ENCODE measurements at places on chromosomes 16 and 17. TPM values are rescaled to one million over a fixed set of nuclear protein-coding genes. Genes with fewer than 3 reads are reported as not detected.

Gene TTLL6
- total RNA-seq = not detected

Gene FOXN1
- total RNA-seq = not detected

Gene CLEC18A
- 3.6 TPM for total RNA-seq

Gene USH1G
- total RNA-seq = not detected

Gene MFAP4
- total RNA-seq = not detected

DNA sequence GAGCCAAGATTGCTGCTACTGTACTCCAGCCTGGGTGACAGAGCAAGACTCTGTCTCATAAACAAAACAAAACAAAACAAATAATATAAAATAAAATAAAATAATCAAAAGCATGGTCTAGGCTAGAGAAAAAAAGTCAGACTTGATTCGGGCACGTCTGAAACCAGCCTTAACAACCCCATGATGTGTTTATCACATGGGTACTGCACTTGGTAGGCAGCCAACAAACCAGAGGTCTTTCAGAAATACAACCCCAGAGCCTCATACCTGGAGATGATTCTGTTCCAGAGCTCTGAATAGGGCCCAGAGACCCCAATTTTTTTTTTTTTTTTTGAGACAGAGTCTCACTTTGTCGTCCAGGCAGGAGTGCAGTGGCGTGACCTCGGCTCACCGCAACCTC is 9.6 kb upstream of the HAPSTR1 start:
- no peak for DNase-seq

DNA sequence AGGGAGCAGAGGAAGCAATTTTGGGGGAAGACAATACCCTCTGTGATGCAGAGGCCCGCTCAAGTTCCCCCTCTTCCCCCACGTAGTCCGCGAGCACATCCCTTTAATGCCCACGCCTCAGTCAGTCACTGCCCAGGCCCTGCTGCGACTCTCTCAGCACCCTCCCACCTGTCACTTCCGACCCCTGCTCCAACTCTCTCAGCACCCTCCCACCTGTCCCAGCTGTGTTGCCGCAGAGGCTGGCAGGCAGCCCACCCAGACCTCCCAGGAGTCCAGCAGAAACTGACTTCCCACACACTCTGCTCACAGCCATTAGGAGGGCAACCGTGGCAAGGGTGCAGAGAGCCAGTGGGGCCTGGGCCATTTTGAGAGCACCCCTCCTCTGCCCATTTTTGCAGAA is 92.7 kb downstream of the WSCD1 start:
- no peak for DNase-seq

DNA sequence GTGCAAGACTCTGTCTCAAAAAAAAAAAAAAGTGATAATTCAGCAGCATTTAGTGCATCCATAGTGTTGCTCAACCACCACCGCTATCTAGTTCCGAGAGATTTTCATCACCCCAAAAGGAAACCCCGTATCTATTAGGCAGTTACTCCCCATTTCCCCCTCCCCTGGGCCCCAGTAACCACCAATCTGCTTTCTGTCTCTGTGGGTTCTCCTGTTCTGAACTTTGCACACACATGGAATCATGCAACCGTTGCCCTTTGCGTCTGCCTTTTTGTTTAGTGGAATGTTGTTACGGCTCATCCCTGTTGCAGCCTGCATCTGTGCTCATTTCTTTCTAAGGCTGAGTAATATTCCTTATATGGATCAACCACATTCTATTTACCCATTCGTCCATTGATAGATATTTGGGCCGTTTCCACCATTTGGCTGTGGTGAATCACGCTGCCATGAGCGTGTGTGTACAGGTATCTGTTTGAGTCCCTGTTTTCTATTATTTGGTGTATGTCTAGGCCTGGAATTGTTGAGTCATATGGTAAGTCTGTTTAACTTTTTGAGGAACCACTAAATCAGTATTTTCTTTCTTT is 8.7 kb upstream of the SYNGR2 start:
- DNase-seq = no peak

DNA sequence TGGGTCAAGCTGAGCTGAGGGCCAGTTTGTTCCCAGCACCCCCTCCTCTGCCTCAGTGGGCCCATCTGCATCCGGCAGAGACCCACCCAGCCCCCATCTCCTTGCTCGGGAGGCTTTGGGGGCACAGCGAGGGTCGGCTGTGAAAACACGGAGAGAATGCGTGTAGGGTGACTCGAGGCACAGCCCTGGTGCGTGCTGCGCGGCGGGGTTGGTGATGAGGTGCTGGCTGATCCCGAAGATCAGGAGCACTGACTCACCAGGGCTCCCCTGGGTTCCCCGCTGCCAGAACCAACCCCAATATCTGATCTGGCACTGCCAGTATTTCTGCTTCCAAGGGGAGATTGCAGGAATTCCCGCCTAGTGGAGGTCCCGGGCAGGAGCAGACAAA is 7.5 kb upstream of the KRT17 start:
- DNase-seq = no peak

DNA sequence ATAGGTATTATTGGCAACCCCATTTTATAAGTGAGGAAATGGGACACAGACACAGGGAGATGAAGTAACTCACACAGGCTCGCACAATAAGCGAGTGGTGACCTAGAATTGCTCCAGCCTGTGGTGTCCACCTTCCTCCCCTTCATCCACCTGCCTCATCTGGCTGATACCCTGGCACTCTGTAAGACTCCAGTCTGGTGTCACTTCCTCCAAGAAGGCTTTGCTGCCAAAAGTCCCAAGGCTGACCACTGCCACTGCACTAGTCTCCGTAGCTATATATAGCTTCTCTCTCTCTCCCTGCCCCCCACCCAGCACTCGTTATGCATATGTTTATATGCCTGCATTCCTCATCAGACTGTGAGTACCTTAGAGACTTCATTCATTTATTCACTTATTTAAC is 66.1 kb upstream of the SREBF1 start:
- no peak for DNase-seq

- DNase-seq = peak; percentile 31
Measured at GRCh38 chr16:14194721-14195120, 123.6 kb downstream of the MRTFB start.

Measured in naive thymus-derived CD4-positive, alpha-beta T cell (primary cell).